Ovary (tissue), 10 donors: ENCODE measurements at places on chromosomes 4 and X. TPM values are rescaled to one million over a fixed set of nuclear protein-coding genes. Genes with fewer than 3 reads are reported as not detected.

- DNase-seq = no peak
Observed at GRCh38 chr4:160510928-160511327, 1408.0 kb downstream of the RAPGEF2 start.

DNA sequence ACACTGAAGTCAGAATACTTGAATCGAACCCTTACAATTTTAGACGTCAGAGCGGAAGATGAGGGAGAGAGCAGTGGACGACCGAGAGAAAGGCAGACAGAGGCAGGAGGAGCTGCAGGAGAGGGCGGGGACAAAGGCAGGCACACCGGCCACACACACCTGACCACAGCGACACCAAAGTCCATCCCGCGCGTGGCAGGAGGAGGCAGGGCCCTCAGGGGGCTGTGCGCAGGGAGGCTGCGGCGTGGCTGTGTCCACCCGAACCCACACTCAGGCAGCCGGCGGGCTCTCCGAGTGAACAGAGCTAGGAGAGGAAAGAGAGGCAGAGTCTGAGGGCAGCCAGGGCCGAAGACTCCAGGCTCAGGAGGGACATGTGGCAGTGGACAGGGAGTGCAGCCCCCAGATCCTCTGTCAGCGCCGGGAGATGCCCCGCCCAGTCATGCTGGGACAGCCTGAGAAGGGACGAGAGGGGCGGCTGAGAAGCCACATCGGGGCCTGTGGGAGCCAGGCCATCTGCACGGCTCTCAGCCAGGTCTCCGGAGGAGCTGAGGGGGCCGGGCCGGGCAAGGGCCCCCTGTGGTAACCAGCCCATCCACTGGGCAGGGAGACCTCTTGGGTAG lies 20.1 kb downstream of the GAK start:
- DNase-seq = no peak

Gene XPNPEP2
- total RNA-seq = 0.46 TPM

Gene PNMA3
- total RNA-seq = 0.61 TPM

DNA sequence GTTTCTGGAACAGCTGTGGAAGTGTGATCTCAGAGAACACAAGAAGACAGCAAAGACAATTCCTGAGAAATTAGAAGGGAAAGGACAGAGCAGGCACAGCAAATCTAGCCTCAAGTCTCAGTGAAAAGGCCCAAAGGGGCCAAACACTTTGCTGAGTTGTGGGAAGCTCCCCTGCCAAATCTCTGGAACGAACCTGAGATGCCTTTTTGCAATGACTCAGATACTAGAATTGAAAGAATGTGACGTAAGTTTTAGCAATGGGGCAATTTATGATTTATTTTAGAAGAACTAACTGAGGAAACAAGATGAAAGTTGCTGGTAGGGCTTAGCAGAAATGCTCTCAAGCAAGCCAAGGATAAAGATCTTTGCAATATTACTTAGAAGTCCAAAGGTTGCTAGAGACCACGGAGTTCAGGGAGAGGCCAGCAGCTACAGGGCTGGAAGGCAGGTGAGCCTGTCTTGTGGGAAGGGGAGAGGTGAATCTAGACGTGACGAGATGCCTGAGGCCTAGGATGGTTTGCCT lies 92.8 kb downstream of the AMELX start:
- peak; percentile 33 for DNase-seq

Gene YIPF7
- total RNA-seq = 0.45 TPM

Gene IL21
- total RNA-seq = not detected

Gene TMPRSS11E
- total RNA-seq = not detected

DNA sequence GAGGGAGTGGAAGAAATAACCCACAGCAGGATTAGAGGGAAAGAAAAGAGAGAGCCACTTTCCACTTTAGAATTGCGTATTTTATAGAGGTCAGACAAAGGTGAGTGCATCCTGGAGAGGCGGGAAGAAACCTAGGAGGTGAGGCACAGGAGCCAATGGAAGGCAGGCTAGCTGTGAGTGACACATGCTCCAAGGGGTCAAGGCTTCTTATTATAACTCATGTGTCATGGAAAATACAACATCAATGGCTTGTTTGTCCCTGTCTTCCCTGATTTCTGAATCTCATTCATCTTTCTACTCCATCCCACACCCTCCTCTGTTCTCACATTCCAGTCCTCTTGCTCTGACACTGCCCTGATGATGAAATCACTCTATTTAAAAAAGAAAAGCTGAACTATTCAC lies 14.4 kb downstream of the ANXA3 start:
- no peak for DNase-seq

DNA sequence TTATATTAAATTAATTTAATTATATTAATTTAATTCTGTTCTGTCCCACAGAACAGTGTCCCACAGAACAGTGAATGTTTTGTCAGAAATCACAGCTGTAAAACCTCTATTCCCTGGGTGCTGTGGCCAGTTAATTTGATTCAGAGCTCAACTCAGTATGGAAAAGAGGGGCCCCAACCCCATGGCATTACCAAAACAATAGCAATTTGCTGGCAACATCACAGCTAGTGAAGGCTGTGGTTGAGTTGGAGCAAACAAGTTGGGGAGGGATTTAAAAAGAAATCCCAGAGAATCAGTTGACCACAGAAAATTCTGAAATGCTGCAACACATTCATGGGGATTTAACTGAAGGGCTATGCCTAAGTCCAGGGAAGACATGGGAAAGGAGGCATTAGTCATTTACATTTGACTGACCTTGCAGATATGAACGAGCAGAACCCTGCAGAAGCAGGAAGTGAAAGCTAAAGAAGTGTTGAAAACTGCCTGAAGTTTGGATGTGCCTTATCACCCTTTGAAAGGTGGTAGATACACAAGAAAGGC lies 30.1 kb downstream of the PDHA2 start:
- DNase-seq = no peak

Gene ODAPH
- total RNA-seq = not detected

Gene TRPC3
- 0.11 TPM for total RNA-seq

GRCh38 chr4:153114771-153115321 lies 89.4 kb upstream of the TRIM2 start:
- no peak for DNase-seq

Gene BEX2
- total RNA-seq = 29.5 TPM

GRCh38 chr4:75099321-75099720 lies 166.4 kb downstream of the PARM1 start:
- DNase-seq = no peak

Gene LNX1
- total RNA-seq = 3.6 TPM

Gene USP11
- 55.6 TPM for total RNA-seq

- peak; percentile 81 for DNase-seq
Observed at GRCh38 chr4:120921456-120922380, 808 bp downstream of the PRDM5 start.

Gene NXF2B
- not detected for total RNA-seq

Gene SLC30A9
- total RNA-seq = 46.5 TPM

GRCh38 chr4:151646322-151646721 lies 114.5 kb downstream of the GATB start:
- DNase-seq = no peak

Gene GAGE12E
- total RNA-seq = not detected

DNA sequence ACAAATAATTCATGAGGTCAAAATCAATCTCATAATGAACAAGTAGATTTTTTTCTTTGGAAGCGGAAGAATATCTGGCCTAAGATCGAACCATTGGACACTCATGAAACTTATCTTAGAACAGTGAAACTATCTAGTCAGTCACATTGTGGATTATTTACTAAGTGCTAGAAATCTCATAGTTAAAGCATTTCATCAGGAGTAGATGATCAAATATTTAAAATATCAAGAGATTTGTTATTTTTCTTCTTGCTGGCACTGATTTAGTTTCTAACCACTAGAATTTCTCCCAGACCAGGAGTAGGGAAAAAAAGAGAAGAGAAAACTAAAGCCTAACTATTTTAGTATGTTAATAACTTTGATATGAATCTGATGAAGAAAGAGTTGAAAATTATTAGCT lies 105.5 kb downstream of the SHROOM3 start:
- no peak for DNase-seq

DNA sequence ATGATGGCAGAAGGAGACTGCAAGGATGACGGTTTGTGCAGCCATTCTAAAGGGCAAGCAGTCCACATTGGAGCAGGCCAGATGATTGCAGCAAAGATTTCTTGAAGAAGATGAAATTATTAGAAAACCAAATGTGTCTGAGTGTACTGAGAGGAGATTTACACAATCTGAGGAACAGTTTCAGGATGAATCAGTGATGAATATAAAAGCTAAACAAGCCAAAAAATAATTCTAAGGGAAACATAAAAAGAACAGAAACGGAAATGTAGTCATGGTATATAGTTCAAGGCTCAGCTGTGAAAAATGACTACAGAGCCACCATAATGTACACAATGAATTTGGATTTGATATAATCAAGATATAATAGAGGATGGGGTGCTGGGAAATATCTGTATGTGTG lies 168.5 kb downstream of the PDGFC start:
- no peak for DNase-seq

DNA sequence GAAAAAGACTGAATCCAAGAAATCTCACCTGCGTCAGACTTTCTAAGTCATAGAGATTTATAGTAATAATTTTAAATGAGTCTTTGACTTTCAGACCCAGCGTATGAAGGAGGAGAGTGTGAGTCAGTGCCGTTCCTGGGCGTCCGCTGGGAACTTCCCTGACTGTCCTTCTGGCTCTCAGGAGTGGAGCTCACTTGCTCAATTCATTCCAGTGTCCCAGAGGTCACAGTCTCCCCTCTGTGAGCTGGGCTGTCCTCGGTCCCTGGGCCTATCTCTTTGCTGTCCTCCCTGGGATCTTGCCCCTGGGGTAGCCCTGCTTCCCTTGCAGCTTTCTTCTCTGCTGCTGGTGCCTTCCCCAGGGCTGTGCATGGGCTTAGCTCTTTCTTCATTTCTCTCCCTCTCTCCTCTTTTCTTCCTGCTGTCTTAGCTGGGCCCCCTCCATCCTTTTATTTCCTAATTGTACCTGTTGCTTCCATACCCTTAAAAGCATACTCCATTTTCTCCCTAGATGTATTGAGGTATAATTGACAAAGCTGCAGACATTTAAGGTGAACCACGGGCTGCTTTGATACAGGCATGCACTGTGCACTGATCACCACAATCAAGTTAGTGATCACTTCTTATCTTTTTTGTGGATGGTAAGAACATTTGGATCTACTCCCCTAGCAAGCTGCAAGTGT lies 11.6 kb downstream of the SORBS2 start:
- DNase-seq = no peak

DNA sequence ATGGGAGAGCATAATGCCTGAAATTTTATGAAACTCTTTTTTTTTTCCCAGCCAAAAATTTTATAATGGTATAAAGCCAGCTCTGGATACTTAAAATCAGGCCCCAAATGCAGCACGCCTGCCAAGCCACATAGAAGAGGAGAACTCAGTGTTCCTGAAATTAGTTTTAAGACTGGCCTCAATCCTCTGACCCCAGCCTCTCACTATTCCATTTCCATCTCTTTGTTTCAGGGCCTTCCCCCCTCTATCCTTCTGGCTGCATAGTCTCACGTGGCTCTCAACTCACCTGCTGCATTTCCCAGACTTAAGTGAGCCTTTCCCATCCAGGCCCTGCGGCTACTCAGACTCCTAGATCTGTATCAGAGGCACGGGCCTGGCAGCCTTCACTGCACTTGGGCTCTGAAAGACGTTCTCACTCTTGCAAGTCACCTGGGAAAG lies 5.2 kb upstream of the CBR4 start:
- DNase-seq = peak; percentile 72

- DNase-seq = no peak
Observed at GRCh38 chr4:11416071-11416766, 12.5 kb downstream of the HS3ST1 start.

Gene TEX11
- not detected for total RNA-seq

GRCh38 chr4:98222306-98222705 lies 38.9 kb upstream of the RAP1GDS1 start:
- DNase-seq = no peak

- DNase-seq = no peak
Observed at GRCh38 chrX:118755633-118756032, 28.2 kb downstream of the IL13RA1 start.

DNA sequence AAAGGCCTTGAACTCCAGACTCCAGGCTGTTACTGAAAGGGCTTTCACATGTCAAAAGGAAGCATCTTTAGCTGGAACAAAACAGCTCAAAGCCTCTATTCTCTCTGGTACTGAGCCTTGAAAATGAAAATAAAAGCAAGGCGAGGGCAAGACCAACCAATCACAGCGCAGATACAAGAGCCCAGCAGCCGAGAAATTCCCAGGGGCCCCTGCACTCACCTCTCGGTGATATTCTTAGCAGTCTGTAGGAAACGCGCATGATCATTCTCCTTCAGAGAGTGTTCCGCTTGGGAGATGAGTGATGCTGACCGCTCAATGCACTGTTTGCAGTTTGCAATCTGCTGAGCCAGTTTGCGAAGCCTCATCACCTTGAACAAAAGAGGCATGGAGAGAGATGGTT lies 138.1 kb downstream of the MID1 start:
- DNase-seq = no peak

DNA sequence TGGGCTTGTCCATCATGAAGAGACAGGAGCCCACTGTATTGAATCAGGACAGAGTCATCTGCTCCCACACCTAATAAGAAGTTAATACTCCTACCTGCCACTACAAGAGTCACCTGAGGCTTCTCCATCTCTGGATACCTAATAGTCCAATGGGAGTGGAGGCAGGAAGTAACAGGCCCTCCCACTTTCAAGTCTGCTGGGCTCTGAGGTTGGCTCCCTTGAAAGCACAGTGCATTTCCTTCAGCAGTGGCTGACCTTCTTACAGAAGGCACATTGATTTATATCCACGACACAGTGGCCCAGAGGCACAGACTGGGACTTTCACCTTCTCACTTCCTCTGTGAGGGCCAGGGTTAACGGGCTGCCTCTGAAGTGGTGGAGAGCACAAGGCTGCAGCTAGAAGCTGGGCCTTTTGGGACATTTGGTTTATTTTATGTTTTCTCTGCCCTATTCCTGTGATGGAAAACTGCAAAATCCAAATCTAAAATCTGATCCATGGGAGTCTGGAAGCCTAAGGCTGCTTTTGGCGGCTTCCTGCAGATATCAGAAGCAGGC lies 38.1 kb downstream of the FRG2 start:
- no peak for DNase-seq

Gene CSAG2
- total RNA-seq = not detected

DNA sequence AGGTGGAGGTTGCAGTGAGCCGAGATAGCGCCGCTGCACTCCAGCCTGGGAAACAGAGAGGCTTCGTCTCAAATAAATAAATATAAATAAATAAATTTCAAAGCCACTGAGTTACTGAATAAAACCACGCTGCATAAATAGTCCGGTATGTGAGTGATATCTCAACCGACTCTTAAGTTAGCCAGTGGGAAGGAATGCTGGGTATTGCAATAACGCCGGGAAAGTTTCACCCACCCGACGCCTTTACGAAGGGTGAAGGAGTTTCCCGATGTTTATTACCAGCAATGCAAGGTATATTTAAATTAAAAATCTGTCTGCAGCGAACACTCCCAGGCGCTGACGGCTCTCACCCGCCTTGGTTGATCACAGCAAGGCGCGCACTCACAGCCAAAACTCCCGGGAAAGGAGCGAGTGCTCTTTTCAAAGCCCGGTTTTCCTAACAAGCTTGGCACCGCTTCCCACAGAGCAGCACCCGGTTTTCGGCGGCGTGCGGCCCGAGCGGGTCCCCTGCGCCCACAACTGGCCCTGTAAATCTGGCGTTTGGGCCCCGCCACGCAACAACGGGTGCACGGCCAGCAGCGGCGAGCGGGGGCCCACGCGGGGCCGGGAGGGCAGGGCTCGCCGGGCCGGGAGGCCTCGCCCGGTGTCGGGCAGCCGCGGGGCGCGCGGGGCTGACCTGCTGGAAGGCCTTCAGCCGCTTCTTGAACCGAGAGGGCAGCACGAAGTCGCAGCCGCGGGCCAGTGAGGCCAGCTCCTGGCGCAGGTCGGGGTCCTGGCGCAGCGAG lies 13.7 kb downstream of the PPP2R3B start:
- no peak for DNase-seq
